ENCODE measurements at places on chromosomes 12 and 14.

DNA sequence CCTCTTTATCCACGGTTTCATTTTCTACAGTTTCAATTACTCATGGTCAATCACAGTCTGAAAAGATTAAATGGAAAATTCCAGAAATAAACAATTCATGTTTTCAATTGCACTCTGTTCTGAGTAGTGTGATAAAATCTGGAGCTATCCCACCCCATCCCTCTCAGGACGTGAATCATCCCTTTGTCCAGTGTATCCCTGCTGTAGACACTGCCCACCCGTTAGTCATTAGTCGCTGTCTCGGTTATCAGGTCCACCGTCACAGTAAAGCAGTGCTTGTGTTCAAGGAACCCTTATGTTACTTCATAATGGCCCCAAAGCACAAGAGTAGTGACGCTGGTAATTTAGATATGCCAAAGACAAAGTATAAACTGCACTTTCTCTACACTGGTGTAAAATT, 141.0 kb upstream of the LMNTD1 start:
- DNase-seq, result no peak

- no peak for DNase-seq
Observed at GRCh38 chr14:50047274-50047676, 69.1 kb downstream of the VCPKMT start.

- no peak for DNase-seq
Observed at GRCh38 chr14:32991691-32992090, 53.0 kb downstream of the NPAS3 start.

DNA sequence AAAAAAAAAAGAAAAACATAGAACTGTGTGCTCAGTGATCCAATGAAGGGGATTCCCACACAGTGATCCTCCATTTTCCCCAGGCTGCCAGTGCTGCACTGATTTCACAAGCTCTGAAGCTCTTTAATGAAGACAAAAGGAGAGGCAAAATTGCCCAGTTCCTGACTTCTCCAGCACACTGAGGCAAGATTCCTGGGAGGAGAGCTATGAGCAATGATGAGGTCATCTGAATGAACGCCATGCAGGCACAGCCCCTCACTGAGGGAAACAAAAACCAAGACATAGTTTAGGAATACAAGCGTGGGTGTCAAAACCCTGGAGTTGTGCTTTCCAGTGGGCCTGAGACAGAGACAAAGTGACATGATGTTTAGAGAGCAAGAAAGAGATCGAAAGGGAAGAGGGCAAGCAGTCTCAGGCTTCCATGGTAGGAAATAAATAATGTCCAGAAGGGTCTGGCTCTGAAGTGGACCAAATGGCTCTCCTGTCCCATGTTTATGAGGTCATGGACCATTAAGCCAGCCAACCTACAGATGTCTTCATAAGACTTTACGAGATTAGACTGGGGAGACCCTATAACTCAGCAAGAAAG, 40.9 kb upstream of the SMUG1 start:
- no peak for DNase-seq

GRCh38 chr14:72607386-72608130, 286.3 kb downstream of the DPF3 start:
- DNase-seq, result no peak

Measured in epithelial cell of prostate (primary cell).